Neural progenitor cell (in vitro differentiated cells): ENCODE measurements at places on chromosomes 16 and 17.

- no peak for DNase-seq
These were observed 33.8 kb downstream of the ESRP2 start for GRCh38 chr16:68202091-68202519.

- DNase-seq, result no peak
These were observed 15.0 kb downstream of the SLC38A8 start for GRCh38 chr16:84027625-84028024.

- DNase-seq, result no peak
These were observed 130.1 kb downstream of the PRKCA start for GRCh38 chr17:66432411-66432957.

DNA sequence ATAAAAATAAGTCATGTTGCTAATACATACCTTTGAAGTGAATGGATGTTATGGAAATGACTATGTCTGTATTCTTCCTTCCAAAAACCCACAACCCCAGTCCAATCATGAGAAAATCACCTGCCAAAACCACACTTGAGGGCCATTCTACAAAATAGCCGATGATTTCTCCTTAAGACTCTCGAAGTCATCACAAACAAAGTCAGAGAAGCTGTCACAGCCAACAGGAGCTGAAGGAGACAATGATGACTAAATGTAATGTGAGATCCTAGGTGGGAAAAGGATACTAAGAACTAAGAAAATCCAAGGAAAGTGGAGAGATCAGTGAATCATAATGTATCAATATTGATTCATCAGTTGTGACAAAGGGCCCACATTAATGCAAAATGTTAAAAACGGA, 432.9 kb upstream of the DYNLRB2 start:
- DNase-seq, result no peak

DNA sequence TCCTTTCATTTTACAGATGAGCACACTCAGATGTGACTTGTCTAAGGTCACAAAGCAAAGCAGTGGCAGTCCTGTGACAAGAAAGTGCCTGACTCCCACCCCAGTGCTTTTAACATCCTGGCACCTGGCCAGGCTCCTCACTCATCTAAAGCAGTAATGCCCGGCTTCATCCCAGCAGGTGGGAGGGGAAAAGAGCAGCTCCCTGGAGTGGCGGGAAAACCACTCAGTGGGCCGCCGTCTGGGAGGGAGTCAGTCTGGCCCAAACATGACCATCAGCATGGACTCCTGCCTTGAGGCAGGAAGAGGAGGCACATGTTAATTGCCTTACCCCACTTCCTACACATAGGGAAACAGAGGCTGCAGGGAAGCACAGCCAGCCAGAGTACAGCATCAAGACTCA, 2.6 kb downstream of the PCGF2 start:
- no peak for DNase-seq

GRCh38 chr16:85017633-85018032, 6.3 kb upstream of the ZDHHC7 start:
- no peak for DNase-seq

DNA sequence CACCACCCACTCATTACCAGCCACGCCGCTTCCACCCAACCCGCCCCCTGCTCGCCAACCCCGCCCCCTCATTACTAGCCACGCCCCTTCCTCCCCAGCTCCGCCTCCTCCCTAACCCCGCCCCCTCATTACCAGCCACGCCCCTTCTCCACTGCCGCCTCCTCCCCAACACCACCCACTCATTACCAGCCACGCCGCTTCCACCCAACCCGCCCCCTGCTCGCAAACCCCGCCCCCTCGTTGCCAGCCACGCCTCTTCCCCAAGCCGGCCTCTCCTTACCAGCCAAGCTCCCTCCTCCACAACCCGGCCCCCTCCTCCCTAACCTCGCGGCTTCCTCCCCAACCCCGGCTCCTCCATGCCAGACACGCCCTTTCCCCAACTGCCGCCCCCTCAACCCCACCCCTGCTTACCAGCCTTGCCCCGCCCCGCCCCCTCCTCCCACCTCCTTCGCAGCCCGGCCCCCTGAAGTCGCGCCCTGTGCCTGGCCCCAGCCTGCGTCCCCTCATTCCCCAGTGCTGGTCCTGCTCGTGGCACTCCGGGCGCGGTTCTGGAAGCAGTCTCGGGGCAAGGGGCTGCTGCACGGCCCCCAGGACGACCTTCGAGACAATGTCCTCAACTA, 7.3 kb downstream of the SLC22A31 start:
- peak; percentile 63 for DNase-seq
